ENCODE measurements at places on chromosomes 12 and 14.
A peak's percentile ranks its signal among the peaks of the same experiment; 100 is the strongest.

DNA sequence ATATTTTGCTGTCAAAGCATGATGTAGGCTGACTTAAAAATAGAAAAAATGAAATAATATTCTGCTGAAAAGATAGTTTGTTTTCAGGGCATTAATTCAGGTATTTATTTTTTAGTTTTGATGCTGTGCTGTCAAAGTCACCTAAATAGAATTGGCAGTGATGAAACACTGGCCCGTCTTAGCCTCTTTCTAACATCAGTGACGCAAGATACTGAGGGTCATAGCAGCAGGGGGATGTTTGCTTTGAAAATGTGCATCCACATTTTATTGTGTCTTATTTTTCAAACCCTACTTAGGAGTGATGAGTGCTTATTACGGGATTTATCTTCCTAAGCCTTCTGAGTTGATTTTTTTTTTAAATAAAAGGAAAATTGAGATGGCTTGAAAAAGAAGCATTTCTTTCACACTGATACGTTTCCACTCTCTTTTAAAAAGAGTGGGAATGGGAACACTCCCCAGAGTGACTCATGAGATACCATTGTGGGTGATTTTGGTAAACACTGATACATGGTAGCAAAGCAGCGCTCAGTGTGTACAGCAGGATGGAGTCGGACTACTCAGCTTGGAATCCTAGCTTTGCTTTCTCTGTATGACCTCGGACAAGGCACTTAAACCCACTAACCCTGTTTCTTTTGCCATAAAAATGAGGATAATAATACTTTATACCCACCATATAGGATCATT is 290.8 kb downstream of the ERC1 start:
- no peak for DNase-seq

GRCh38 chr14:82621881-82622450 is 1088.3 kb upstream of the SEL1L start:
- DNase-seq = no peak

- DNase-seq = no peak
These were observed 20.0 kb downstream of the IRF2BPL start for GRCh38 chr14:77008541-77008940.

GRCh38 chr12:49643135-49643534 is 19.8 kb downstream of the PRPF40B start:
- no peak for DNase-seq

GRCh38 chr12:93134893-93135285 is 205.8 kb upstream of the EEA1 start:
- DNase-seq = no peak

- DNase-seq = no peak
These were observed 18.0 kb upstream of the ATF7 start for GRCh38 chr12:53644133-53644532.

- no peak for DNase-seq
These were observed 19.5 kb downstream of the FAM181A start for GRCh38 chr14:93946541-93947090.

- DNase-seq = no peak
These were observed 6.9 kb upstream of the PTCSC3 start for GRCh38 chr14:36183402-36183801.

DNA sequence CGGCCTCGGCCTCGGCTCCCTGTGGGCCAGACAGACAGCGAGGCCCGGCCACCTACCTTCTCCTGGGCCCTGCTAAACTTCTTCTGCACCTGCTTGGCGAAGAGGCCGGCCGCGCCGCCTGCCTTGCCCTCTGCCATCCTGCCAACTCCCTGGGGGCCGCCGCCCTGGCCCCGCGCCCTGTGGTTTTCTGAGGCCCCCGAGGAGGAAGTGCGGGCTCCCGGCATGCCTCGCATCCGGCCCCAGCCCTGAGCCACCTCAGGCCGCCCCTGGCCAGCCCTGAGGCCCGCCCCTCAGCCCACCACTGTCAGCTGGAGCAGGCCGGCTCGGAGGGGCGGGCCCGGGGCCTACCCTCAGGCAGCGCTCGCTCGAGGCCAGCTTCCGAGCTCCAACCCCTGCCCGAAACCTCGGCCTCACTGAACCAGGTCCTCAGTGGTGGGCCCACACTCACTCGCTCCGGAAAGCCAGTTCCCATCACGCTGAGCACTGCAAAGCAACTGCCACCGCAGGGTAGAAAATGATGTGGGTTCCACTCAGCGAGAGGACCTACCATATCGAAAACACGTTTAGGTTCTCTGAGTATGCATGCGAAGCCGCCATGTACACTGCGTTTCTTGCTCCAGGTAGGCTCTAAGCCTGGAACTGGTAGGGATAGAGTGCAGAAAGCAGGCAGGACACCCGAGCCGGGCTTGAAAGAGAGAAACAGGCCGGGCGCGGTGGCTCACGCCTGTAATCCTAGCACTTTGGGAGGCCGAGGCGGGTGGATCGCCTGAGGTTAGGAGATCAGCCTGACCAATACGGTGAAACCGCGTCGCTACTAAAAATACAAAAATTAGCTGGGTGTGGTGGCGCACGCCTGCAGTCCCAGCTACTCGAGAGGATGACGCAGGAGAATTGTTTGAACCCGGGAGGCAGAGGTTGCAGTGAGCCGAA is at the start of gene BIN2:
TSS of gene BIN2 (minus strand) at position 209 of the 930 bp plus-strand sequence. CDS start at position 137, 72 bp downstream.
- DNase-seq = peak; percentile 90

- DNase-seq = no peak
These were observed 178.8 kb upstream of the MYL2 start for GRCh38 chr12:111099186-111099585.

DNA sequence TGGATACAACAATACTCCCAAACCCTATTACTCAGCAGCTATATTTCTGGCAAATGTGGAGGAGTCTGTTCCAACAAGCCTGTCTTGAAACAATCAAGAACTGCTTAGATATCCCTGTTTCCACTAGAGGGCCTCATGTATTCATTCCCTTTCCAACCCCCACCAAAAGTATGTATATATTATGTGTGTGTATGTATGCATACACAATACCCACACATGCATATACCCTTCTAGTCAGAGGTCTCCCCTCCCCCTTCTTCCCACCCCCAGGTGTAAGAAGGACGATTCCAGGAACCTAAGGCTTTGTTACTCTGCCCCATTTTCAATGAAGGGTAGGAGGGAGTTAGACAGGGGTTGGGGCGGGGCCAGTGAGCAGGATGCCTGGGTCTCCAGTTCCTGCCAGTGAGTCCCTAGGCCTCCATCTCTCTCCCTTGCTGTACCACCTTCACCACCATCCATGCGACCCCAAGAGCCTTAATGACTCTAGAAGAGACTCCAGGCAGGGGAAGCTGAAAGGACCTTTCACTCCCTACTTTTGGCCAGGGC is at the start of gene DGKA:
TSS of gene DGKA (plus strand) at position 392 of the 546 bp plus-strand sequence. CDS start 5,342 bp downstream, outside the sequence.
- peak; percentile 74 for DNase-seq

- DNase-seq = no peak
These were observed 529.9 kb downstream of the NOVA1 start for GRCh38 chr14:26067786-26068459.

- DNase-seq = no peak
These were observed 41.0 kb downstream of the USP15 start for GRCh38 chr12:62301080-62301798.

DNA sequence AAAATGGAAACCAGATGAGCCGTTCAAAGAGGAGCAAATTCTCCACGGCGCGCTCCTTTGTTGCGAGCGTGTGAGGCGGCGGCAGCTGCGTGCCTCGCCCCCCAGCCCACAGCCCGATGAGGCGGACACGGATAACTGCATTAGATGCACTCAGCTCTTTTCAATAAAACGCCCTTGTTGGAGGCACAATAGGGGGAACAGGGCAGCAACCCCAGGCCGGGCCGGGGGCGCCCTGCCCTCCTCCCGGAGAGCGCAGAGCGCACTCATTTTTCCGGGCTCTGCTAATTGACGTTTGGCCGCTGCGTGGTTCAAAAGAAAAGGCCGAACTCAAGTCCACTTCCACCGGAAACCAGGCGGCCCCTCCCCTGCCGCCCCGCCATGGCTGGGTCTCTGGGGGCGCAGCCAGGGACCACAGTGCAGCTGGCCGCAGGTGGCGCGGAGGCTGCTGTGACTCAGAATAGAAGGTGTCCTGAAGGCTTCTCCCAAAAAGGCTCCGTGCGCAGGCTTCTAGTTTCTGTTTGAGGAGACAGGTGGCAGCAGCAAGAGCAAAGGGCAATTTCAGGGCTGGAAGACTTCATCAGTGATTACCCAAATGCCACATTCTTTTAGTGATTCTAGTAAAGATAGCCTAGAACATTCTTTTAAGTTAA is 29.0 kb upstream of the SMOC1 start:
- DNase-seq = peak; percentile 50

DNA sequence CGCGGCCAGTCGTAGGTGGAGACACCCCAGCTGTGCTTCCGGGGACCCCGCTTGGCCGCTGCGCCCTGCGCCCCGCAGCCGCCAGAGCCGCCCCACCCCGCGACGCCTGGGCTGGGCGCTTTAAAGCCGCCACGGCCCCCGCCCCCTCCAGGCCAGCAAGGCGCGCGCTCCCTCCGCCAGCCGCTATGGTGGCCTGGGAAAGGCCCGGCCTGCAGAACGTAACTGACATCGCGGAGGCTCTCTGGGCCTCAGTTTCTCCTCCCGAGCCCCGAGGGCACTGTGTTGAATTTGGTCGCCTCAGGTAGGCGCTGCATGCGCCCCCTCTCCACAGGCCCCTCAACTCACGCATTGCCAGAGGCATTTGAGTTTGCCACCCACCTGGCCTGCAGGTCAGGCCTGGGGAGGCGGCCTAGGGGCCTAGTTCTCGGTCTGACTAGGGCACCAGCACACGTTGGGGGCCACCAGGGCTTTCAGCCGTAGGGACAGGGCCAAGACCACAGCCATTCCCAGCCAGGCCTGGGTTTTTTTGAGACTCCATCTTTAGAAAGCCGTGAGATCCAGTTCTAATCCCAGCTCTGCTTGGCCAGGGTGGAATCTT is at the start of gene NGB:
TSS of gene NGB (minus strand) at position 94 of the 598 bp plus-strand sequence. CDS start 269 bp downstream, outside the sequence.
- DNase-seq = no peak

DNA sequence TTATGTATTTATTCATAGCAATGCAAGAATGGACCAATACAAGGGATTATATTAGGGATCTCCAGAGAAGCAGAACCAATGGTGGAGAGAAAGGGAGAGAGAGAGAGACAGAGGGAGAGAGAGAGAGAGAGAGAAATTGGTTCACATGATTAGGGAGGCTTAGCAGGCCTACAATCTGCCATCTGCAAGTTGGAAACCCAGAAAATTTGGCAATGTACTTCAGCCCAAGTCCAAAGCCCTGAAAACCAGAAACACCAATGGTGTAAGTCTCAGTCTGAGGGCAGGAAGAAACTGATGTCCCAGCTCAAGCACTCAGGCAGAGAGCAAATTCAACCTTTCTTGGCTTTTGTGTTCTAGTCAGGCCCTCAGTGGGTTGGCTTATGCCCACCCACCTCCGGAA is 48.7 kb upstream of the CMKLR1 start:
- no peak for DNase-seq

DNA sequence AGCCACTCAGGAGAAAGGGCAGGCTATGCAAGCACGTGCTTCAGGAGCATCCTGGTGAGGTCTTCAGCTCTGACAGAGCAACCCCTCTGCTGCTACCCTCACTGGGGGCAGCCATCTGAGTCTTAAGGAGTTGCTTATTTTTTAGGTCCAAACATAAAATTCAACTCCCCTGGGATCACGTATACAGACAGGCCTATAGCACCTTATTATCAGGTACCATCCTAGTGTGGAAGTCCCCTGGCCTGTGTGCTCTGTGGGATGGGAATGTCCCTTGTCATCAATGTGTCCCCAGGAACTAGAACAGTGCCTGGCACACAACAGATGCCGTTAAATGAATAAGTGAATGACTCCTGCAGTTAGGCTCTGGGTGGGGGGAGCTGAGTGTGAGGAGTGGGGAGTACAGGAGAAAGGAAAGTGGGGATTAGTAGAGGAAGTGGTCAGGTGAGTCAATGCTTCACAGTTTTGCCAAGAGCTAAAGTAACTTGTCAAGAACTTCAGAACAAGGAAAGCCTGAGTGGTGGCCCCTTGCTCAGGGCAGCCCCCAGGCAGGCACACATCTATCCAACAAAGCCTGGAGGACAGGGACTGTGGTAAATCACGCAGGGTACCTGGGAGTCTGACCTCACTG is 33.5 kb downstream of the DAD1 start:
- peak; percentile 35 for DNase-seq

GRCh38 chr14:74924061-74924460 is 1.0 kb upstream of the RPS6KL1 start:
- DNase-seq = no peak

- no peak for DNase-seq
These were observed 155.4 kb upstream of the GZMB start for GRCh38 chr14:24789378-24789884.

GRCh38 chr12:67270622-67271021 is 1.5 kb downstream of the CAND1 start:
- no peak for DNase-seq

GRCh38 chr14:99616832-99617800 is 13.1 kb upstream of the CCDC85C start:
- DNase-seq = no peak

- no peak for DNase-seq
These were observed 640 bp downstream of the ARMH4 start for GRCh38 chr14:58151133-58152013.

- no peak for DNase-seq
These were observed 669.8 kb downstream of the GALC start for GRCh38 chr14:87323191-87323590.

DNA sequence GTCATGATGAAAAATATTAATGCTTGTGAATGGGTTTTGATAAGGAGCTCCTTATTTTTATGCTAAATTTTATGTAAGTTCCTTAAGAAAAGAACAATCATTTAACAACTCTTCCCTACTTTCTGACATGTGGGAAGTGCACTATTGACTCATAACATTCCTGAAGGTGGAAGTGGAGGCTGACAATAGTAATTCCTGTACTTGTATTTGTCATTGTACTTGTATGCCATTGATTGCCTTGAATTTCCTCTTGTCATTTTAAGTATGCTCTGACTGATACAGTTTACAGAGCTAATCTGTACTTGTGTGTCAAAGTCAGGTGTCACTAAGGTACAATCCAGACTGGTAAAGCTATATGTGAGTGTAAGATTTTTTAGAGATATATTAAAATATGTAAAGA is 440.0 kb downstream of the SLC16A7 start:
- DNase-seq = no peak

DNA sequence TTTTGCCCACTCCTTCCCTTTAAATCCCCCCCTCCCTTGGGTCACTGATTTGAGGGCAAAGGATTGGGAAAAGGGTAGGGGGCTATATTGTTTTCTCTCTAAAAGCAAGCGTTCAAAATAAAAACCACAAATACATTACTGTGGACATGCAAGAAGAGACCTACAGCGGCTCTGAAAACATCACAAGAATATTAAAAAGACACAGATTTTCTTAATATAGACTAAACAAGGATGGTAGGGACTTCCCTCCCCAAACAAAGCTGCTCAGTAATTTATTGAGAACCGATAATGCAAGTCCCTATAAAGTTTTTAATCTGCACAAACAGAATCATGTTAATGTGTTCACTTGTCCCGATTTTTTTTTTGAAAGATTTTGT is 12.9 kb downstream of the TBX3 start:
- DNase-seq = no peak
